ENCODE measurements at places on chromosomes 6 and 20. TPM values are rescaled to one million over a fixed set of nuclear protein-coding genes. Genes with fewer than 3 reads are reported as not detected.
A peak's percentile ranks its signal among the peaks of the same experiment; 100 is the strongest.

Gene HMGCLL1
- 0.68 TPM for total RNA-seq

Gene HLA-G
- 0.38 TPM for total RNA-seq

DNA sequence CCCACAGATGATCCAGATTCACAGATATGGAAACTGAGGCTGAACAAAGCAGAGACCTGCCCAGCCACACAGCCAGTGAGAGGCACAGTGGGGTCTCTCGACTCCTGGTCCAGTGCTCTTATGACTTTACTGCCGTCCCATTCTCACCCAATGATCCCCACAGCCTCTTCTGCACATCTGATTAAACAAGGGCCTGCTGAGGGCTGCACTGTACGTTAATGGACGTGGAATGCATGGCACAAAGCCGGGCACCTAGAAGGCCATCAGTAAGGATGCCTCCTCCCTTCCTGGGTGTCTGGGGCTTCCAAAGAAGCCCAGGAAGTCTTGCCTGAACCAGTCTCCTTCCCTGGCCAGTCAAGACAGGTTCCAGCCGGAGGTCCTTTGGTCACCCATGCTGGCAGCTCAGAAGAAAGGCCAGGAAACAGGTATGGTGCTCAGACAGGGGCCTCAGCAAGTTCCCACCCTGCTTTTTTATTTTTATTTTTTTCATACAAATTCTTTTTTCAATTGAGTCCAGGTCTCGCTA is 3.8 kb downstream of the TFEB start:
- no peak overlapping the region for H3K4me3 ChIP-seq
- DNase-seq = no peak
- no peaks in the 10 kb centered on the region for H3K36me3 ChIP-seq
- H3K27ac ChIP-seq = no peak overlapping the region
- H3K4me1 ChIP-seq = 0 out of 2 replicates have a peak, but pooled peaks cover 13% of the 10 kb centered on the region

- H3K4me3 ChIP-seq = no peak overlapping the region
- DNase-seq = no peak
- H3K4me1 ChIP-seq = peaks cover 18% of the 10 kb centered on the region
- H3K27me3 ChIP-seq = no peaks in the 10 kb centered on the region
- no peak overlapping the region for H3K27ac ChIP-seq
These were observed 487.6 kb downstream of the PREX1 start for GRCh38 chr20:48339986-48340882.

DNA sequence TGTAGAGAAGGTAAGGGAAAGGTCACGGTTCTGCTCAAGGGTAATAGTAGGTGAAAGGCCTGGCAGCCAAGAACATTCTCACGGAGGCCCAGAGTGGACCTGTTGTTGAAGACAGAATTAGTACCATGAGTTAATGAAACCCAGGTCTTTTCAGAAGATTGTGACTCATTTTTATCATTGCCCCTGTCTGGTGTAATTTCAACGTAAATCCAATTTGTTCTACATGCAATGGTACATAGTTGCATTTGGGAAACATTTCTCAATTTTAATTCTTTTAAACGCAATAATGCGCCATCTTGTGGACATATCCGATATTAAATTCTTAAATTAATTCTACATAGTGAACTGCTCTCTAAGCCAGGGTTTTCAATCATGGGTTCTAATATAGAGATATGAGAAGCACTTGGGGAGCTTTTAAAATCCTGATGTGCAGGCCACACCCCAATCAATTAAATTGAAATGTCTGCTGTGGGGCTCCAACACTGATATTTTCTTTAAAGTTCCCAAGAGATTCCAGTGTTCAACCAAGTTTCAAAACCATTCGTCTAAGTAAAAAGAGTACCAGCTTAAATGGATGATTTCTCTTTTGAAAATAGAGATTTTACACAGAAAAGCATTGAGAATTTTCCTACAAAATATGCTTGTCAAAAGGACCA is 257.4 kb downstream of the PLCB1 start:
- peak; percentile 41 for DNase-seq
- no peak overlapping the region for H3K4me3 ChIP-seq
- no peaks in the 10 kb centered on the region for H3K4me1 ChIP-seq
- H3K27me3 ChIP-seq = no peaks in the 10 kb centered on the region

- H3K27me3 ChIP-seq = no peaks in the 10 kb centered on the region
- H3K27ac ChIP-seq = 0 out of 2 replicates have a peak overlapping the region, but pooled peaks have one; percentile 29
- DNase-seq = no peak
These were observed 46.4 kb upstream of the SPDEF start for GRCh38 chr6:34602318-34603111.

GRCh38 chr6:46638650-46639049 is 14.0 kb downstream of the CYP39A1 start:
- peaks cover 39% of the 10 kb centered on the region for H3K4me1 ChIP-seq
- DNase-seq = peak; percentile 29
- peak overlapping the region; percentile 86 for H3K27ac ChIP-seq
- no peak overlapping the region for H3K4me3 ChIP-seq
- no peaks in the 10 kb centered on the region for H3K36me3 ChIP-seq
- no peaks in the 10 kb centered on the region for H3K27me3 ChIP-seq

GRCh38 chr20:19886661-19887288 is 128.7 kb downstream of the RIN2 start:
- no peak overlapping the region for H3K4me3 ChIP-seq
- no peaks in the 10 kb centered on the region for H3K36me3 ChIP-seq
- H3K27ac ChIP-seq = peak overlapping the region; percentile 96
- peaks cover 48% of the 10 kb centered on the region for H3K4me1 ChIP-seq

DNA sequence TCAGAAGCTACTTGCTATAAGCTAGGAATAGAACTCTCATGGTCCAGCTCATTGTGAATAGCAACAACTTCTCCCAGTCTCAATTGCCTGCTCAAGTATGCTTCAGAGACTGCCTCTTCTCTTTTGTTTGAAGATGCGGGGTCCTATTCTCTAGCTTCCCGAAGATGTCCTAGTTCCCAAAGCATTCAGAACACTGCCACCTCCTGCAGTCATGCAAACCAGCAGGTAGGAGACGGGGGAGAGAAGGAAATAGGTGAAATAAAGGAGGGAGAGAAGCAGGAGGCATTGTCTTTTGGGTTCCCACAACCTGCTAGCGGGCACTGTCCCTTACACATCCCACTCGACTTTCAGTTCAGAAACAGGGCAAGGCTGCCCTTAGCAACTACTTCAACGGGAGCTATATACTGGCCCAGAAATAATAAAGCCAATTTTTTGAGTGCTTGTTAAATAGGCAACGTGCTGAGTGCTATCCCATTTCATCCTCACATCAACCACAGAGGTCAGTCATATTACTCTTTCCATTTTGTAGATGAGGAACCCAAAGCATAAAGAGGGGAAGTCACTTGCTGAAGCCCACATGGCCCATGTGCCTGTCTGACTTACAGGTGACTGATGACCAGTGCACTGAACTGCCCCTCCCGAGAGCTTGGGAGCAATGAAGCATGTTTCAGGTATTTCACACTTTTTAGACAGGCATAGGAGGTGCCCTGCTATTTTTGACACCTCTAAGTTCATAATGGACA is 61.9 kb upstream of the ATXN1 start:
- H3K36me3 ChIP-seq = no peaks in the 10 kb centered on the region
- H3K27ac ChIP-seq = no peak overlapping the region
- DNase-seq = no peak
- H3K4me1 ChIP-seq = no peaks in the 10 kb centered on the region
- H3K4me3 ChIP-seq = no peak overlapping the region

GRCh38 chr6:38064431-38064830 is 244.9 kb downstream of the ZFAND3 start:
- H3K4me1 ChIP-seq = no peaks in the 10 kb centered on the region
- H3K4me3 ChIP-seq = no peak overlapping the region
- DNase-seq = no peak
- H3K27ac ChIP-seq = no peak overlapping the region
- peaks cover 7% of the 10 kb centered on the region for H3K36me3 ChIP-seq

All from PC-9 (cell line).